IPS-NIHi11 (cell line): ENCODE measurements at places on chromosomes 7 and 10.

DNA sequence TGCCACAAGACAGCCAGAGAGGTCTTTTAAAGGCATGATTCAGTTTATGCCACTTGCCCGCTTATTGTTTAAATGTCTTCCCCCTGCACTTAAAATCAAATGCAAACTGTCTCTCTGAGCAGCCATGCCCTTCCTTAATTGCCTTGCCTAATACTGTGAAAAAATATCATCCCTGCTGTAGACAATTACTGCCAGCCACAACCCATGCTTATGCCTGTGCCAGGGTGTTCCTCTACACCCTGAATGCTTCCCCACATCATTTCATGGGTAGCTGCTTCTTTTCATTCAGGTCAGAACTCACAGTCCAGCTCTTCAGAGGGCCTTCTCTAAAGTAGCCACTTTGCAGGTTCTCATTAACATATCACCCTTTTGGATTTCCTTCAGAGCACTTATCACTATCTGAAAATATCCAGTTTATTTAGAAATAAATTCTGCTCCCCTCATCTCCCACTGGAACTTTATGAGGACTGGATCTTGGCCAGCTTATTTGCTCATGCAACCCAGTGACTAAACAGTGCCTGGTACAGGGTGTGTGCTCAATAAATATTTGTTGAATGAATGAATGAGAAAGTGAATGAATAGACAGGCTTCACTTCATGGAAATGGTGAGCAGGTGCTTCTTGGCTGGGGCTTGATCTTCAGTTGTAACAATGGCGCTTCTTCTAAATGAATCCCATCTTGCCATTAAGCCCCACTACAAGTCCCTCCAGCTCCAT, 162.4 kb upstream of the MDFIC start:
- DNase-seq = no peak

- DNase-seq = no peak
Measured at GRCh38 chr10:113960617-113961181, 83.0 kb upstream of the ADRB1 start.

DNA sequence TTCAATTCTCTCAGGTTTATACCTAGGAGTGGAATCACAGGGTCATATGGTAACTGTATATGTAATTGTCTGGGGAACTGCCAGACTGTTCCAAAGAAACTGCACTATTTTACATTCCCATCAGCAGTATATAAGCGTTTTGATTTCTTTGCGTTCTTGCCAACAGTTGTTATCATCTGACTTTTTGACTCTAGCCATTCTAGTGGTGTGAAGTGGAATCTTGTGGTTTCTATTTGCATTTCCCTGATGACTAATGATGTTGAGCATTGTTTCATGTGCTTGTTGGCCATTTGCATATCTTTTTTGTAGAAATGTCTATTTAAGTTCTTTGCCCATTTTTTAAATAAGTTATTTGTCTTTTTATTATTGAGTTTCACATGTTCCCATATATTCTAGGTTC, 44.3 kb upstream of the ZC3HAV1 start:
- DNase-seq = no peak

DNA sequence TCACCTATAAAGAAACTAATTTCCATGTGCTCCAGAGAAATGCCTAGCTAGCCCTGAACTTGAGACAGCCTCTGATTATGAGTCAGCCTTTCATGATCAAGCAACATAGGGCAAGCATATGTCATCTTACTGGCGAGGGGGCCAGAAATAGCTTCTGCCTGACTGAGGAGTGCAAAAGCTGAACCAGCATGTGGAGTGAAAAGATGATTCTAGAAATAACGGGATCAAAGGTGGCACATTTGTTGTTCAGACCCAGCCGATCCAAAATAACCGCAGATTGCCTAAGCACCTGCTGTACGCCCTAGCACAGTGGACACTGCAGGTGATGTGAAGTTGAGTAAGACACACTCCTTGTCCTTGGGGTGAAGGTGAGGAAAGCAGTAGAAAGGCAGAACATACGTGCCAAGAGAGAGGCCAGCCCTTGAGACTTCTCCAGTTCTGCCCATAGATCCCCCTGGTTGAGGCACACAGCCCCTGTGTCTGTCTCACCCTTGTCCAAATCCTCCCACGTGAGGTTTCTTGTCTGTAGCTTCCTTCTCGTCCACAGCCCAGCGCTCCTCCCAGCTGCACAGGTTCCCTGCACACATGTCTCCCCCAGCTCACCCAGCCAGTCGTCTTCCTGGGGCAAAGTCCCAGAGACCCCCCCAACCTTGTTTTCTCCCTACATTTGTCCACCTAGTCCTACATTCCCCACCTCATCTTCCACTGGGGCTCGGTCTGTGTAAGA, 2.8 kb upstream of the BCL7B start:
- no peak for DNase-seq

DNA sequence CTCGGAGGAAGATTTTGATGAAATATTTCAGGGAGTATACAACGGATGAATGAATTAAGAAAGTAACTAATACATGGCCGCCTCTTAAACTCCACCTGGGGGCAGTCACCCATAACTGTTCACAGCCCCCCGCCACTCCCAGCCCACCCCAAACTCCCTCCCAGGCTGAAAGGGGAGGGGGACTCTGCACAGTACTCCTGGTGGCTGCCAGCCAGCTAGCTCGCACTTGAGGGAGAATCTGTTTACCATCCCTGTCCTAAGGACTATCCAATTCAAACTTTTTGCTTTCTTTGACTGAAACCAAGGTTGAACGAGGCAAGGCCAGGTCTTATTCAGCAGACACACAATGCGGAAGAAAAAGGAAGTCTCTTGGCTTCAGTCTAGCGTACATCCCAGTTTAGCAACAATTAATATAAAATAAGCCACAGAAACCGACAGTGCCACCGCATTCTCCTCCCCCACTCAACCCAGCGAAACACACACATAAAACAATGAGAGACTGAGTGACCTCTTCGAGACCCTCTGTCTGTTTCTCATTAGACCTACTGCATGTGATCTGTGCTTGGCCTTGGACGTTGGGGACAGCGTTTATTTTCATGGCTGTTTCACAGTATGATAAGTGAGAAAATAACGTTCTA, 219.5 kb downstream of the GLI3 start:
- no peak for DNase-seq

DNA sequence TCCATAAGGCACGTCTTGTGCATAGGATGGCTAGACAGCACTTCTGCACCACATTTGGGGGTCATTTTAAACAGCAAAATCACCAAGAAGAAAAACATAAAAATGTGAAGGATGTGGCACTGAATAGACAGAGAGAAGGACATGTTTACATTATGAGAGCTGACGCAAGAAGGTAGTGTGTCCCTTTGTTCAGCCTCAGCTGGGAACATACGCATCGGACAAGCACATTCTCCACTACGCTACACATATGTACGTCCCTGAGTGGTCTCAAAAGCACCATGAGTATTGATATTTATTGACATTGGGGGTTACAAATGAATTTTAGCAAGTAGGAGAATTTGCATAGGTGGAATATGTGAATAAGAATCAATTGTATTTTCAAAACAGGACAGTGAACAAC, 20.2 kb downstream of the DDC start:
- DNase-seq = no peak

GRCh38 chr7:54813398-54813797, 54.4 kb upstream of the SEC61G start:
- no peak for DNase-seq

DNA sequence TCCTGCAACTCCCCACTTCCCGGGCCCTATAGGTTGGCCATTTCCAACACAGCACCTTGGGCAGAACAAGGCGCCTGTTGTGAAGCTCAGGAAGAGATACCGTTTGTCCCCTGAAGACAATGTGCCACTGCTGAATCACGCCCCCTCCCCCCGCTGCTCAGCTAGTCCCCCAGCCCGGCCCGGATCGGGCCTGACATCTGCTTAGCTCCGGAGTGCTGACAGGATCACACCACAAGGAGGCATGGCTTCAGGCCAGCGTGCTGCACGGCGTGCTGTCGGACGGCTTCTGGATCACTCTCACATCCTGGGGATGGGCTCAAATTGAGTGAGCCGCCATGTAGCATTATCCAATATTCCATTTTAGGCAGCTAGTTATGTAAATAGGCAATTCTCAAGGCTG, 62.1 kb upstream of the EFCAB10 start:
- peak; percentile 72 for DNase-seq

GRCh38 chr10:79316671-79317431, 30.4 kb upstream of the PPIF start:
- DNase-seq = no peak

DNA sequence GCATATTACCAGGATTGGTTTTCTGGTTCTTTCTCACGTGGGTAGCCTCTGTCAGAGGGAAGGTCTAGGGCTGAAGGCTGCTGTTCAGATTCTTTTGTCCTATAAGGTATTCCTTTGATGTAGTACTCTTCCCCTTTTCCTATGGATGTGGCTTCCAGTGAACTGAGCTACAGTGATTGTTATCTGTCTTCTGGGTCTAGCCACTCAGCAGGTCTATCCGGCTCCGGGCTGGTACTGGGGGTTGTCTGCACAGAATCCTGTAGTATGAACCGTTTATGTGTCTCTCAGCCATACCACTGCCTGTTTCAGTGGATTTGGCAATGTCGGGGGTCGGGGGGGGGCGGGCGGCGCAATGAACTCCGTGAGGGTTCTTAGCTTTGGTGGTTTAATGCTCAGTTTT, 84.5 kb upstream of the C10orf90 start:
- no peak for DNase-seq

DNA sequence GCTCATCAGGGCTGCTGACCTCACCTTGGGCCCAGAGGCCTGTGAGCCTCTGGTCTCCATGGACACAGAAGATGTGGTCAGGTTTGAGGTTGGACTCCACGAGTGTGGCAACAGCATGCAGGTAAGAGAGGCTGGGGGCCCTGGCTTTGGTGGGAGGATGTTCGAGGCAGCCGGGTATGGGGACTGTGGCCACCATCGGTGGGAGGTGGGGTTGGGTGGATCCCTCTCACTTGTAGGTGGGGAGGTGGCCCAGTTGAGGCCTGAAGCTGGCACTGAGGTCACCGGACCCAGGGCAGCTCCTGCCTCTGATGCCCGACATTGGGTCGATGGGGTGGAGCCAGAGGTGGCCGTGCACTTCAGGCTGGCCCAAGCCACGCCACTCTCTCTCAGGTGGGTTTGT, 406 bp downstream of the ZP3 start:
- no peak for DNase-seq

- no peak for DNase-seq
Measured at GRCh38 chr10:33363106-33363505, 28.6 kb upstream of the NRP1 start.

- DNase-seq = no peak
Measured at GRCh38 chr10:2914741-2915140, 152.6 kb upstream of the PFKP start.

- DNase-seq = no peak
Measured at GRCh38 chr10:88984525-88984924, 6.1 kb upstream of the FAS start.
